Gastroesophageal sphincter (tissue), 4 donors: ENCODE measurements at places on chromosomes 4 and X. TPM values are rescaled to one million over a fixed set of nuclear protein-coding genes. Genes with fewer than 3 reads are reported as not detected.

GSX2 gene
- total RNA-seq: not detected

NRK gene
- 3.2 TPM for total RNA-seq

TLR1 gene
- total RNA-seq: 16.2 TPM

- no peak for ATAC-seq
These were observed at the start of gene PRDM8 for GRCh38 chr4:80196922-80197573. TSS of gene PRDM8 (plus strand) at chr4:80197503. CDS start at chr4:80200081, 2,578 bp downstream.

GRCh38 chrX:123740006-123740405 lies 7.2 kb upstream of the THOC2 start:
- no peak for ATAC-seq

DNA sequence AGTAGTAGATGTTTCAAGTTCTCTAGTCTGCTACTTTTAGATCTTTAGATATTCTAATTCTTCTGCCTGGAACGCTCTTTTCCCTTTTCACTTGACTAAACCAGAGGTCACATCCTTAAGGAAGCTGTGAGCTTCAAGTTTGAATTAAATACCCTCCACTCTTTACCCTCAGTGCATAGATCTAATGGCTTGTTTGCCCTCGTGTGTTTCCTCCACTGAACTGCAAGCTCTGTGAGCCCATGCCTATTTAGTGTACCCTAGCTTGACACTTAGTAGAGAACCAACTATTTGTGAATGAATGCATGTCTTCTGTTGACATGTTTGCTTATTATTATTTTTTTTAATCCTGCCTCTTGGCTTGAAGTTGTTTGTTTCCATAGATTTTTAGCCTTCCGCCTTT lies 138.3 kb downstream of the PDE5A start:
- ATAC-seq: no peak

- ATAC-seq: no peak
These were observed 36.4 kb downstream of the ASB9 start for GRCh38 chrX:15233416-15234015.

DNA sequence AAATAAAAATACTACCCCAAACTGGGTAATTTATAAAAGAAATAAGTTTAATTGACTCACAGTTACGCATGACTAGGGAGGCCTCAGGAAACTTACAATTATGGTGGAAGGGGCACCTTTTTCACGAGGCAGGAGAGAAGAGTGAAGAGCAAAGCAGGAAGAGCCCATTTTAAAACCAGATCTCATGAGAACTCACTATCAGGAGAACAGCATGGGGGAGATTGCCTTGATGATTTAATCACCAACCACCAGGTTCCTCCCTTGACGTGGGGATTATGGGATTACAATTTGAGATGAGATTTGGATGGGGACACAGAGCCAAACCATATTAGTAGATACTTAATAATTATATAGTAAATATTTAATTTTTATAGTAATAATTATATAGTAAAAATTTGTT lies 10.1 kb downstream of the CISD2 start:
- no peak for ATAC-seq
